ENCODE measurements at places on chromosomes 11 and 22. TPM values are rescaled to one million over a fixed set of nuclear protein-coding genes. Genes with fewer than 3 reads are reported as not detected.

GRCh38 chr11:48073031-48073861 lies 92.9 kb downstream of the PTPRJ start:
- DNase-seq, result no peak

GVQW3 gene
- 0.74 TPM for polyA plus RNA-seq

DNA sequence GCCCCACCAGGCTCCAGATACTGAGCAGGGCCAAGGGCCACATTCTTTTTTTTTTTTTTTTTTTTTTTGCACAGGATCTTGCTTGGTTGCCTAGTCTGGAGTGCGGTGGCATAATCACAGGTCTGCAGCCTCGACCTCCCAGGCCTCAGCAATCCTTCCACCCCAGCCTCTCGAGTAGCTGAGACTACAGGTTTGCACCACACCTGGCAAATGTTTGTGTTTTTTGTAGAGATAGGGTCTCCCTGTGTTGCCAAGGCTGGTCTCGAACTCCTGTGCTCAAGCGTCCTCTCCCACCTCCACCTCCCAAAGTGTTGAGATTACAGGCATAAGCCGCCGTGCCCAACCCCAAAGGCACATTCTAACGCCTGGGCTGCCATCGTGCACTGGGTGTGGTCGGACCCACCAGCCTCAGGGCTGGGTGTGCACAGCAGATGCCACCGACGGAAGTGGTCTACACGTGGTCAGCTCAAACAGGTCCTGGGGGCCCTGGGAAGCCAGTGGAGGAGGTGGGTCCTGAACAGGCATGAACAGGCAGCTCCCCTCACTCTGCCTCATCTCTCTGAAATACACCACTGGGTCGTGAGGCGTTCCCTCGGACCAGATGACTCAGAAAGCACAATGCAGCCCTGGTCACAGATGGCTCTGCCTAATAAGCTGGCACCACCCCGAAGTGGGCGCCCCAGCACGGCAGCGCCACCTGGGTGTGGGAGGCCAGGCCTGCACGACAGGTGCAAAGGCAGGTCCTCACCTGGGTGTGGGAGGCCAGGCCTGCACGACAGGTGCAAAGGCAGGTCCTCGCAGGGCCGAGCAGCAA lies 5.1 kb upstream of the B4GALNT4 start:
- DNase-seq, result no peak

STX5 gene
- polyA plus RNA-seq, result 21.9 TPM

DNA sequence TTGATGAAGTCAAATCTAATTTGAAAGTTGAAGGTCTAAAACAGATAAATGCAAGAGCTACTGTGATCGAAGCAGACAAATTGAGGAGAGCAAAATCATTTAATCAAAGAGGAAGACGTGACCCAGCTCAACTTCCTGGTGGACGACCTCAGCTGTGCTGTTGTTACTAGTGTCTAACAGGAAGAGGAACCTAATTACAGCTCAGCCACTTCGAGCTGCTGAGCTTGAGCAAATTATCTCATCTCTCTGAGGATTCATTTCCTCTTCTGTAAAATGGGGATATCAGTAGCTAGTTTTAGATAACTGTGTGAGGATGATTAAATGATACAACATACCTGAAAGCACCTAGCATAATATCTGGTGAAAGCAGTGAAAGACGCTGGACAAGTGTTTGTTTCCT lies 48.6 kb upstream of the OLFML1 start:
- no peak for DNase-seq

- DNase-seq, result no peak
These were observed 202.1 kb upstream of the FAT3 start for GRCh38 chr11:92022499-92022898.

- DNase-seq, result no peak
These were observed 299.3 kb downstream of the NXPE2 start for GRCh38 chr11:114977651-114978050.

DNA sequence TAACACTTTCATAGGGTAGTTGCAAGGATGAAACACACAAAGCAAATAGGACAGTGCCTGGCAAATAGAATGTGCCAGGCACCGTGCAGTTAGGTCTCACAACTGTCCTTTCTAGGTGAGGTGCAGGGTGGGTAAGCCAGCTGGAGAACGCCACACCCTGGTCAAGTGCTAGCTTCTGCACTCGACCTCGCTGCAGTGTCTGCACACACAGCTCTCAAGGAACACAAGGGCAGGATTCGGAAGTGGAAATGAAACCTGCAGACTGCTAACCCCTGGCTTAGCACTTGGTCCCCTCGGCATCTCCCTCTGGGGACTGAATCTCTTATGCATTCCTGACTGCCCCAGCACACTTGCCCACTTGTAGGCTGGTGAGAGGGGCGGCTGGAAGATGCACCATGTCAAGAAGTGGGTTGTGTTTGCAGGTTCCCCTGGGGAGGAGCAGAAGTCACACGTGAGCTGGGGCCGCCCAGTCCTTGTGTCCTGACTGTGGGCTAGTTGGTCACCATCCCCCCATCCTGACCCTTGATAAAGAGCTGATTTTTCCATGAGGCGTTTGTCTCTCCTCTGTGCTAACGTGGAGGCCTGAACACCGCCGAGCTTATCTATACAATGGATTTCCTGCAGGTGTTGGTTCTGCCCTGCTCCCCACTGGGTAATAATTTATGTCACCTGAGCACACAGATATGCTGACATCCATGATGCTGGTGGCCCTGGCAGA lies 89.0 kb downstream of the MICAL2 start:
- no peak for DNase-seq

AMOTL1 gene
- polyA plus RNA-seq, result not detected

DNA sequence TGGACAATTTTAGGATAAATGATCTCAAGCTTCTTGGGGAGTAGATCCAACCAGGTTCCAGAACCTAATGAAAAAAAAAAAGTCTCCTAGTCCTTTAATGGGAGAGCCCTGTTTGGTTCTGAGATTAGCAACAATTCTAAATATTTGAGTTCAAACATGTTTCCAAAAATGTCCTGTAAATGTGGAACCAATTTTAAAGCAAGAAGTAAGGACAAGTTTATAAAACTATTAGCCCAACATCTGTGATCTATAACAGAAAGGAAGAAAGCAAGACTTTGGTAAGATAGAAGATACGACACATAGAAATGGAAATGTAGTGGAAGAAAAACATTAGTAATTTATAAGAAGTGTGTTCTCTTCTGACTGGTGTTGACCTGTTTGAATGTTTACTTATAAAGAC lies 79.7 kb upstream of the SLC5A12 start:
- DNase-seq, result no peak

KRTAP5-8 gene
- polyA plus RNA-seq, result not detected

MYEOV gene
- not detected for polyA plus RNA-seq

DNA sequence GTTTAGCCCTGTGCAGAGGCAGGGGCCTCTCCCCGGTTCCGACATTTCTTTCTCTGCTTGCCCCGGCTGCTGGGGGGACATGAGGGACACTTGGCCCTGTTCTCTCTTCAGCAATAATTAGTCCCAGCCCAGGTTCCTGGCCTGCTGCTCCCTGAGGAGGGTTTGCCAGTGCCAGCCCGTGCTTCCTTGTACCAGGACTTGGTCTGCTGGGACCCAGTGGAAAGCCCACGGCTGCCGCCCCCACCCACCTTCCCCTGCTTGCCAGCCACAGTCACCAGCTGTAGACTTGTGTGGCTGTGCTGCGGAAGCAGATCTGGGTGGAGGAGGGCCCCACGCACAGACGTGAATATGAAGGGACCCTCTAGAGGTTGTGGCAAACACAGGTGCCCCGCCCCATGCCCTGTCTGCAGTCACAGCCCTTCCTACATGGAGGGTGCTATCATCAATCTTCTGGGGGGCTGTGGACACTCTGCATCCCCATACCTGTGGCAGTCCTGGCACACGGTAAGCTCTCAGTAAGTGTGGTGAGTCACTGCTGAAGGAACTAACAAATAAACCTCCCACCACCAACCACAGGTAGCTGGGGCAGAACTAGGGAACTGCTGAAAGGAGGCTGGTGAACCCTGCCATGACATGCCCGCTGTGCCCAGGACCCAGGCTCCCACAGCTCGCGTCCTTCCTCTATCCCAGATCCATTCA lies 949 bp downstream of the TP53AIP1 start:
- DNase-seq, result no peak

DNA sequence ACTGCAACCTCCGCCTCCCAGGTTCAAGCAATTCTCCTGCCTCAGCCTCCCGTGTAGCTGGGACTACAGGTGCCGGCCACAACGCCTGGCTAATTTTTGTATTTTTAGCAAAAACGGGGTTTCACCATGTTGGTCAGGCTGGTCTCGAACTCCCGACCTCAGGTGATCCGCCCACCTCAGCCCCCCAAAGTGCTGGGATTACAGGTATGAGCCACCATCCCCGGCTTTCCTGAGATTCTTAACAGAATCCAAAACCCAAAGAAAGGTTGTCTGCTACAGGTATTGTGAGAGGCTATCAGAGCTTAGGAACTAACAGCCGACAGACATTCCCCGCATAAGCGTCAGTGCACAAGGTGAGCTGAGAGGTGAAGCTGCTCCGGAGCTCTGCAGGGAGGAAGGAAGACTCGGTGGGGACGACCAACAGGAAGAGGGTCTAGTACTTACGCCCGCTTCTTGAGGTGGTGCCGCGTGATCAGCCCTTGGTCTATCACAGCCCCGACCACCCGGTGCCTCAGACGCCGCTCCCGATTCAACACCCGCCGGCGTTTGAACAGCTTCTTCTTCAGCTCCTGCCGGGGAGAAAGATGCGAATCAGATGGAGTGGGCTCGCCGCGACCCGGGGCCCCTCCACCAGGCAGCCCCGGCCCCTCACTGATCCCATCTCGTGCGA lies 470 bp downstream of the C11orf98 start:
- no peak for DNase-seq

DNA sequence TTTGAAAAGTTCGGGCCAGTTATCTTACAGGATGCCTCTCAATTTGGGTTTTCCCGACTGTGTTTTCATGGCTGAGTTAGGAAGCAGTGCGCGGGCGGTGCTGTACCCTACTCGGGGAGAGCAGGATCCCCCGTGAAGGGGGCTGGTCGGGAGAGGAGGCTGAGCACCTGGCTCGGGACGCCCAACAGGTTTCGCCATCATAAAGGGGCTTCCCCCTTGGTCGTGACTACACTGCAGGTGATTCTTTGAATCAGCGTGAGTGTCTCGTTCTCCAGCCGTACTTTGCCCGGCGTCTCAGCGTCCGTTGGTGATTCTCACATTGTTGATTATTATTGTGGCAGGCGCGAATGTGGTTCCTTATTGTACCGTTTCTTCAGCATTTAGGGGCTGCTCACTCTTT lies 46.6 kb downstream of the ST14 start:
- DNase-seq, result no peak

DNA sequence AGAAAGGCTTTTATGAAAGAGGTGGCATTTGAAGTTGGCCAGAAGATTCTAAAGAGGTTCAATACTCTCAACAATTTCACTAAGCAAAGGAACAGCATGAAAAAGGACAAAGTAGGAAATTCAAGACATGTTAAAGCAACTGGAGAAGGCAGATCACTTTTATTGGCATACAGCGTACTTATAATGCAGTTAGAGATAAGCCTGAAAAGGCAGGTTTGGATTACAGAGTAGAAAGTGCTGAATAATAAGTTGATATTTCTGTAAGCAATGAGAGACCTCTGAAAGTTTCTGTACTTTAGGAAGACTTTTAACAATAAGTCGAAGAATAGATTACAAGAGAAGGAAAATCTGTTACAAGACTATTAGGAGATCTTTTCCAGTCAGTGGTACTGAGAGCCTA lies 25.1 kb downstream of the MTMR2 start:
- DNase-seq, result no peak

DNA sequence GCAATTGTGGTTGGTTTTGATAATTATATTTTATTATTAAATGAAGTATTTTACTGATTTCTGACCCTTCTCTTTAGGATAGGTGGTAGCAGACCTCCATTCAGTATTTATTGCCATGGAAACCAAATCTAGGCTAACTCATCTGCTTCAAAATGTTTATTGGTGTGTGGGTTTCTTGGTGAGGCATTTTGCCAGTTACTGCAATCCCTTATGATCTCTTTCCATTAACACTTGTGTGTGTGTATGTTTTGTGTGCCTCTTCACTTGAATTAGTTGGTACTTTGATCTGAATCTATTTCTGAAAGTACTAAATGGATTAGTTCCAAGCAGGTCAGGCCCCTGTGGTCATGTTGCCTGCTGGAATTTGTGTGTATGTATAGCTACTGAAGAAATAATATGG lies 184.4 kb upstream of the C11orf87 start:
- no peak for DNase-seq

THYN1 gene
- polyA plus RNA-seq, result 127 TPM

SNX15 gene
- 21.4 TPM for polyA plus RNA-seq

DNA sequence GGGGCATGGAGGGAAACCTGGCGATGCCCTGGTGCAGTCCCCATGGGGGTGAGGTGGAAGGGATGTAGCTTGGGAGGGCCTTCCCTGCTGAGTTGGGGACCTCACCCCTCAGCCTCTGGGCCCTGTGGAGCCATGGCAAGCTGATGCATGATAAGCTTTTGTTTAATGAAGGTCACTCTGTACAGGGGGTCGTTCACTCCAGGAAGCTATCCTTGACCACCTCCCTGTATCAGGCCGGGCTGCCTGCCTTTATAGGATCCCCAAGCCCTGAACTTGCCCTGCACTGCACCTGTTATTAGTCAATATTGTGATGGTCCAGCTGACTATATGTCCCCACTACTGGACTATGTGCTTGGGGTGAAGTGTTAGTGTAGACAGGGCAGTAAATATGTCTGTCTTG lies 49.7 kb upstream of the MYEOV start:
- no peak for DNase-seq

GRCh38 chr22:38110863-38111852 lies 674 bp upstream of the BAIAP2L2 start:
- DNase-seq, result no peak
